Anterior cingulate cortex (tissue), 58 donors: ENCODE measurements at places on chromosomes 2 and 18.

DNA sequence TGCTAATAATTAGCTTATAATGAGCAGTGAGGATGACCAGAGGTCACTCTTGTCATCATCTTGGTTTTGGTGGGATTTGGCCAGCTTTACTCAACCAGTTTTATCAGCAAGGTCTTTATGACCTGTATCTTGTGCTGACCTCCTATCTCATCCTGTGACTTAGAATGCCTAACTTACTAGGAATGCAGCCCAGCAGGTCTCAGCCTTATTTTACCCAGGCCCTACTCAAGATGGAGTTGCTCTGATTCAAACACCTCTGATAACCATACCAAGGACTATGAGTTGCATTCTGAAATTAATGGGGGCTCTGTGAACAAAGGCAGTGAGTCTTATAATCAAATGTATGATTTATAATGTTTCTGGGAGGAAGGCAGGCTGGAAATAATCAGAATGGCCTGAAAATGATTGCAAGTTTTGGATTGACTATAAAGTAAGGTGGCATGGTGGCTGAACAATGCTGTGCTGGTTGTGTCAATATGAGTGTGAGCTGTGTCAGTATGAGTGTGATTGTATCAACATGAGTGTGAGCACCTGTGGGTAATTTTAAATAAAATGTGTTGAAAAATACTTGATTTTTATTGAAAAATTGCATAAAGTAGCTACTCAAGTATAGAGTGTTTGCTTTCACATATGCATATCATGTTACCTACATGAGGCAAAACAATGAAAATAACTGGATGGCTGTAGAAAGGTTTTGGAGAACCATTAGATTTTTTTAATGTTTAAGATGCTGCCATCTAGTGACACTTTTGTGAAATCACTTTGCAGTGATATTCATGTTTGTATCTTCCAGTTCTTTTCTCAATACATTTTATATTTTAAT lies 103.0 kb downstream of the KYNU start:
- no peak for DNase-seq

- DNase-seq = no peak
Observed at GRCh38 chr2:186379052-186379451, 107.0 kb upstream of the ZC3H15 start.

GRCh38 chr2:230327418-230328154 lies 593 bp downstream of the SP140L start:
- DNase-seq = no peak

DNA sequence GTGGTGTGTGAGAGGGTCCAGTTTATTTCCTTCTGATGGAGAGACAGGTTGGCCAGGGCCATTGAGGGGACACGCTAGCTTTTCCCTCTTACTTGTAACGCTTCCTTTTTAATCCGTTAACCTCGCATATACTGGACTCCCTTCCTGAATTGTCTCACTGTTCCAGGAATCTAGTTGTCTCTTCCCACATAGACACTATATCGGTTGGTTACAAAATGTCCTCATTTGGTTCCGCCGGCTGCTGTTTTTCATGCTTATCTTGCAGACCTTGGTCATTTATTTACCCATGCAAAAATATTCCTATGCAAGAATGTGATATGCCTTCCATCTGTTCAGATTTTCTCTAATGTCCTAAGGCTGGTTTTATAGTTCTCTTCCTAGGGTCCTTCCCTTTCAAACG lies 35.0 kb downstream of the NEURL3 start:
- DNase-seq = no peak

- DNase-seq = no peak
Observed at GRCh38 chr2:99880148-99880963, 262.0 kb downstream of the AFF3 start.

DNA sequence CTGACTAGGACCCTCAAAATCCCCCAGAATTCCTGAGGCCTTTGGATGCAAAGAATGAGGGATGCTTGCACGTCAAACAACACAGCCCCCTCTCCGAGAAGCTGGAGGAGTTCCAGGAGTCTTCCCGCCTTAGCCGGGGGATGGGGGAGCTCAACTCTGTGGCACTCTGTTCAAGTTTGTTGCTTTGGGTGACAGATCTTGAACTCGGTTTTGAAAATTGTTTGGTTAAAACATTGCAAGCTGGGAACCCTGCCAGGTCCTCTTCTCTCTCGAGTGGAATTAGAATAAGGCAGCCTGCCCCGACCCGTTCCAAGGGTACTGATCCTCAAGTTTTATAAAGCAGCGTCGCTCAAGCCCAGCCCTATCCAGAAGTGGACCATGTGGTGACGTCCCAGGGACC lies 244.1 kb downstream of the LOXHD1 start:
- DNase-seq = no peak

- no peak for DNase-seq
Observed at GRCh38 chr2:3073041-3073595, 304.5 kb downstream of the EIPR1 start.

DNA sequence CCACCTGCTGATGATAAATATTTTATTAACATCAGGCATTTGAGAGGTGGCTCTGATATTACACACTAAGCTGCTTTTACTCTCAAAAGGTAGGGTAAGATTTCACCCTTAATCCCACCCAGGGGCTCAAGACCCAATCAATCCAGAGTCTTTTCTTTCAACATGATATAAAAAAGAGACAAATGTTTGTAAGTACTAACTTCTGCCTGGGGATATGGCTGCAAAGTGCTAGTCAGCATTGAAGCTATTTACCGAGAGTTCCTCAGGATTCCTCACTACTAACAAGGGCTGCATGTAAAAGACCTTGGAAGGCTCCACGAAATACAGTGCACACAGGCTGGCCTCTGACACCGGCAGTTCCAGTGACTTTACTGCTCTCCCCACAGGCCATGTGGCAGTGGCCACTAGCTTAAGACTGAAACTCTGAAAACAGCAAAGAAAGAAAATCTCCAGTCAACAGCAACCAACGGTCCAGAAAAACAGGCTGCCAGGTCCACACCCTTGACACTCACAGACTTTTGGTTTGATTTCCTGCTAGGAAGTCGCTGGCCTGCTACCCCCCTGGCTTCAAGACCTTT lies 11.2 kb downstream of the MREG start:
- no peak for DNase-seq

DNA sequence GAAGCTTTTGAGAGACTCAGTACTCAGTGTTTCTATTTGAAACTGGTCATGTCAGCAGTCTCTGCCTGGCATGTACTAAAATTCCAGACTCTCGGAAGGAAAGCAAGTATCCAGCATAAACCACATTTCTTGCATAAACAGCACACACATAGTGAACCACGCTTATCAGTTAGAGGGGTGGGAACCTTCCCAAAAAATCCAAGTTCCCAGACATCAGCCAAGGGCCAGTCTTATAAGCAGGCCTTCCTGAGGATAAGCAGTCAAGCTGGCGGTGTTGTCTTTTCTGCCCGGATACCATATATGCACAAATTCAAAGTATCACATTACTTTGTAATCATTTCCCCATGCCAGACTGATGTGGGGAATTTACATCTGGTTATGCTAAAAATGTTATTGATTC lies 73.6 kb downstream of the ST6GAL2 start:
- DNase-seq = no peak

DNA sequence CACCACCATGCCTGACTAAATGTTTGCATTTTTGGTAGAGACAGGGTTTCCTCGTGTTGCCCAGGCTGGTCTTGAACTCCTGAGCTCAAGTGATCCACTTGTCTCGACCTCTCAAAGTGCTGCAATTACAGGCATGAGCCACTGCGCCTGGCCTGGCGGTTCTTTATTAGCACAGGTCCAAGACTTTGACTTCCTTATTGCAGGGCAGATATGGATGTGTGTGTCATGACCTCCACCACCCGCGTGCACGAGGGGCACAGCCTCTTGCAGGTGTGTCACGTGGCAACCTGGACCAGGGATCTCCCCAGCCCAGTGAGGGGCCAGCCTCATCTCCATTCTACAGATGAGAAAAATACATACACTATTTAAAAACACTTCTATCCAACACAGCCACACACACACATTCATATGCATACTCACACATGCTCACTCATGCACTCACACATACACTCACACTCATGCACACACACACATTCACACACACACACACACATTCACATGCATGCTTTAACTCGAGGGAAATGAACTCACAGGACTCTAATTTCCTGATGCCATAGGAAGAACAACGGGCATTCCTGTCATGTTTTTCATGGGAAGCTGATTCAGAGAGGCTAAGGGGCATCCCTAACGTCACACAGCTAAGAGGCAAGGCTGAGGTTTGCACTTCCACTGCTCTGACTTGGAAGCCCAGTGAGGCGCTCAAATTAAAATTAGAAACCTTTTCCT lies 38.8 kb downstream of the RRM2 start:
- DNase-seq = no peak

DNA sequence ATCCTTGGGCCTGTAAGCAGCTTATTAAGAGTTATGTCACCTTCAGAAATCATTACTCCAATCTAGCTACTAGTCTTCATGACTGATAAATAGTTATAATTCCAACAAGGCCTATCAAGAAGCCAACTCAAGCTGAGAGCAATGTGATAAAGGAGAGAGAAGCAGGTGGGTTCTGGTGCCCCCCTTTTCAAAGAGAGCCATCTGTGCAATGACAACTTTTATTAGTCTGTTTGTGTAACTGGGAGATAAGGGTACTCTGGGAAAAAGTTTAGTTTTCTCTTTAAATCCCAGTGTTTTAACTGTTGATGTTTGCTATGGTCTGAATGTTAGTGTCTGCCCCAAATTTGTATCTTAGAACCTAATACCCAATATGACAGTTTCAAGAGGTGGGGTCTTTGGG lies 60.6 kb downstream of the CCDC93 start:
- no peak for DNase-seq
